ENCODE measurements at places on chromosomes 1 and 21.

GRCh38 chr1:94917251-94917650, 9.7 kb downstream of the CNN3 start:
- DNase-seq = no peak

DNA sequence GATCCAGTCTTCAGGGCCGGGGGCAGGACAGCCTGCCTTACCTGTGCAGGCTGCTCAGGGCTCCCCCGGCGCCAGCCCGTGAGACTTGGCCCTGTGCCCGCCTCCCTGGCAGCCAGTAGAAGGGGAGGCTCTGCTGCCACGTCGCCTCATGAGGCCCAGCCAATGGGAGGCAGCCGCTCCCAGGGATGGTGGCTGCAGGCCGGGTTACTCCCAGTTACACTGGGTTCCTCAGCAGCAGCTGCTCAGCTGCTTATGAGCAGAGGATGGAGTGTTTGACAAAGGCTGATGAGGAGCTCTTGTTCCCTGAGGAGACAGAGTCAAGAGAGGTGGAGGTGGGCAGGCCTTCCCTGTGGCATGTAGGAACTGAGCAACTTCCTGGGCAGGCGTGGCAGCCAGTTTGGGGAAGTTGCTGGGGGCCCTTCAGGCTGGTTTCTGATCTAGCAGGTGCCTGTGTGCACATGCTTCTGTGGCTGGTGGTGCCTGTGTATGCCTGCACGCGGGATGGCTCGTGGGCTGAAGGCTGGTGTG, 5.5 kb downstream of the MFSD2A start:
- no peak for DNase-seq

- DNase-seq = no peak
Measured at GRCh38 chr1:215719552-215719951, 152.4 kb downstream of the KCTD3 start.

GRCh38 chr1:99207216-99207615, 57.1 kb upstream of the PLPPR4 start:
- DNase-seq = peak; percentile 60

DNA sequence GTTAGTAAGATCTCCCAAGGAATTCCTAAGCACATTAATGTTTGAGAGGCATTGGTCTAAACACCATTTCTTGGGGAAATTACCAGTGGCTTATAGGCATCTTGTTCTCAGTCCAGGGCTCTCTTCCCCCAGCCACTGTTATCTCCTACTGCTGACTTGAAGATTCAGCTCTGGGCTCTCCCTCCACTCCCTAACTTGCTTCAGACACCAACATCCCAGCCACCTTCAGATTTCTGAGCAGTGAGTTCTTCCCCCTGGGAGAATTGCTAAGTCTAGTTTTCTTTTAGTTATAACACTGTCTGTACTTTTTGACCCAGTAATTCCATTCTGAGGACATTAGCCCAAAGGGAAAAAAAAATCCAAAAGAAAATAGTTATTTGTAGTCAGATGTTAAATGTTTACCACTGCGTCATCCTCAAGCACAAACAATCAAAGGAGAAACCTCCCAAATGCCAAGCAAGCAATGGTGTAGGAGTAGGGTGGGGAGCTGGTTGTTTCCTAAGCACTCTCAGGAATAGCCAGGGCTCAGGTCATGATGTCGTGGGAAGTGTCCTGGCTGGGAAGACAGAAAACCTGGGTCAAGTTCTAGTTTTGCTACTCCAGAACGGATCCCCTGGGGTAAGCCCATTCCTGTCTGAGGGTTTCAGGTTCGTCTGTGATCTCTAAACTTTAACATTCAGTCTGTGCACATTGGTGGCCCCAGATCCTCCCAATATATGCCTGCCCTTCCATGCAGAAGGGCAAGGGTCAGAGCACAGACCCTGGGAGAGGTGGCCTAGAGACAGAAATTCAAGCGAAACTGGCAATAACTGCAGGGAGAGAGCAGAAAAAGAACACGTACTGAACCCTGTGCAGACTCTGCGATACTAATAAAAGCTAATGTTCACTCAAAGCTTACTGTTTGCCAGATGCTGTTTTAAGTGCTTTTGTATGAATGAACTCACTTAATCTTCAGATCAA, 191.1 kb upstream of the FGGY start:
- no peak for DNase-seq

DNA sequence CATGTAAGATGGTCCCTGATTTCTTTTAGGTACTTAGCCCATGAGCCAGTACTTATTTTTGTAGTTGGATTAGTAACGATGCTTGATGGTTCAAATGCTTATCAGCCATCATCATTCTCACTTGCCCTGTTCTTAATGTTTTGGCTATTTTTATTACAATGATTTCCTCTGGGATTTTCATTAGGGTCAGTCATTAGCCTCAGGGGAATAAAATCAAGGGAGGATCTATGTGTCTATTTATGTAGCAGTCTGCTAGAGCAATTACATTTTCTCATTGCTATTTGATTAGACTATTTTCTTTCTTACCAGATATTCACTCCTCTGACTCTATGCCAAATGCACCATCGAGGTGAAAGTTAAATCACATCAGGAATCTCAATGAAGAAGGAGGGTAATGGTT, 10.9 kb upstream of the CCT8 start:
- no peak for DNase-seq

DNA sequence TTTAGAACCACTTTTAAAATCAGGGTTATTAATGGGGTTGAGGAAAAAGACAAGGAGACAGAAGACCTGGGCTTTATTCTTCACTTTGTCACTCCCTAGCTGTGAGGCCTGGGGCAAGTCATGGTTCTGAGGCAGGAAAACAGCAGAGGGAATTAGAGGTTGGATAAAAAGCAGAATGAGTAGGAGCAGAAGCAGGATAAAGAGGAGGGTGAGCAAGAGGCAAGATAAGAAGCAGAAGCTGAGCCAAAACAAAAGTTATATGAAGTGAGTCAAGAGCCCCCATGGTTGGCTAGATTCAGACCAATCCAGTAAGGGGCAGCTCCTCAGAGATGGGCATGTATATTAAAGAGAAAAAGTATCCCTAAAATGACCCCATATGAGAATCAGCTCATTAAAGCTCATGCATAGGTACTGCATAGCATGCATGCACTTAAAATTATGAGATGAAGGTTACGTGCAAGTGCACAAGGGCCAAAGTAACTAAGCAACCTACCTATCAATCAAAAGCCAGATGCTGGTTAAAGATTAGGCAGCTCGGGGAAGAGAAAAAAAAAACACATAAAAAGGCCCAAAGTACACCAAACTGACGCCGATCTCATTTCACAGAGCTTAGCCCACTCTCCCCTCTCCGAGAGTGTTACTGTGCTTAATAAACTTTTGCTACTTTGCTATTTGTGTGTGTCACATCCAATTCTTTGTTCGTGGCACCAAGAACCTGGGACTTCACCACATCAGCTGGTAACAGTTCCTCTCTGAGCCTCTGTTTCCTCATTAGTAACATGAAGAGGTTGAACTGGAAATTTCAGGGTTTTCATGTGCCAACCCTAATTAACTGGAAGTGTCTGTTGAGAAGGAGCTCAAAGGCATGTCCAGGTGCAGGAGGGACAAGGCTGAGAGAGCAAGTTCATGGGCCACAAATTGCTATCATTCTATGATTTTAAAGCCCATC, 2.2 kb downstream of the AVPR1B start:
- DNase-seq = no peak

- no peak for DNase-seq
Measured at GRCh38 chr1:172399756-172400721, 20.4 kb upstream of the C1orf105 start.

DNA sequence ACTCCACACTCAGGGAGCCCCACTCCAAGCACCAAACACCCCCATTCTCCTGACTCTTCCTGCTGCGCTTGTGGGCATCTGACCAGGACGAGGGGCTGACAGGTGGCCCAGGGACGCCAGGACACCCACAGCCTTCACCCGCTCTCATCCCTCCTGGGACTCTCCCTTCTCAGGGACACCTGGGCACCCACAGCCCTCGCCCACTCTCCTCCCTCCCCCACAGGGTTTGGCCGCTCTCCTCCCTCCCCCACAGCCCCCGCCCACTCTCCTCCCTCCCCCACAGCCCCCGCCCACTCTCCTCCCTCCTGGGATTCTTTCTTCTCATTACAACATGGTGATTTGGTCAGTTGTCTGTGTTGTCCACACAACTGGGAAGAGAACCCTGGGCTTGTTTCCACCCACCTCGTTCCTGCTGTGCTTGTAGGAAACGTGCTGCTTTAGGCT, 43.4 kb downstream of the PRDM15 start:
- DNase-seq = no peak

DNA sequence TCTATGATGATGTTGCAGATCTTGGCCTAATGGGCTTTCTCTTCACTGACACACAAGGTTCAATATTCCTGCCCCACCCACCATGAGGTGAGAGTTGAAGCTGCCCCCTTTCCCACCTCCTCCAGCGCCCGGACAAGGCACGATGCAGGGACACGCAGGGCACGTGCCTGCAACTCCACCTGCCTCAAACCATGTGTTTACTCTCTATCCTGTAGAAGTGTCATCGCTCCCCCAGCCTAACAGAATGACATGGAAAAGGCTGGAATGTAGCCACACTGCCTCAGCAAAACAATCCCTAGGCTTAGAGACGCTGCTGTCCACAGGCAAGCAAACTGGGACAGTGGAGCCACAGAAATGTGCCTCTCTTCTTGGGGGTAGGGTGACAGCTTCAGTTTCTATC, 92.9 kb upstream of the SOD1 start:
- no peak for DNase-seq

GRCh38 chr1:244074559-244075171, 23.6 kb downstream of the ZBTB18 start:
- peak; percentile 26 for DNase-seq

GRCh38 chr21:46459356-46460112, 843 bp downstream of the DIP2A start:
- DNase-seq = no peak

DNA sequence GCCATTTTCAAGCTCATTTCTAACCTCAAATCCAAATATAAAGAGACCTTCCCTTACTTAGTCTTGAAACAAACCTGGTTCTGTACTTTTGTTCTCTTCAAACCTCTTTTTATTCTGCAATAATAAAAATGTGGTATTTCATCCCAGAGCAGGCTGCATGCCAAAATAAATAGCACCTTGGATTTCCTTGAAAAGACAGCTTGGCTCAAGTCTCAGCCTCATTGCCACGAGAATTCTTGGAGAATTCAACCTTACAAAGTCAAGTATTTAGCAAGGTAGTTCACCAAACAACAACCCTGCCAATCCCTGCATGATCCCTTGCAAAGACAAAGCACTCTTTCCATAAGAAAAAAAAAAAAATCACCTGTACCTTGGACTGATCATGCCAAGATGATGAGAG, 33.8 kb downstream of the KANK4 start:
- DNase-seq = no peak

- DNase-seq = no peak
Measured at GRCh38 chr1:200642481-200642880, 21.9 kb upstream of the KIF14 start.

- no peak for DNase-seq
Measured at GRCh38 chr1:30418061-30418938, 305.1 kb downstream of the MATN1 start.

GRCh38 chr1:38187552-38187951, 141.0 kb upstream of the POU3F1 start:
- DNase-seq = no peak

DNA sequence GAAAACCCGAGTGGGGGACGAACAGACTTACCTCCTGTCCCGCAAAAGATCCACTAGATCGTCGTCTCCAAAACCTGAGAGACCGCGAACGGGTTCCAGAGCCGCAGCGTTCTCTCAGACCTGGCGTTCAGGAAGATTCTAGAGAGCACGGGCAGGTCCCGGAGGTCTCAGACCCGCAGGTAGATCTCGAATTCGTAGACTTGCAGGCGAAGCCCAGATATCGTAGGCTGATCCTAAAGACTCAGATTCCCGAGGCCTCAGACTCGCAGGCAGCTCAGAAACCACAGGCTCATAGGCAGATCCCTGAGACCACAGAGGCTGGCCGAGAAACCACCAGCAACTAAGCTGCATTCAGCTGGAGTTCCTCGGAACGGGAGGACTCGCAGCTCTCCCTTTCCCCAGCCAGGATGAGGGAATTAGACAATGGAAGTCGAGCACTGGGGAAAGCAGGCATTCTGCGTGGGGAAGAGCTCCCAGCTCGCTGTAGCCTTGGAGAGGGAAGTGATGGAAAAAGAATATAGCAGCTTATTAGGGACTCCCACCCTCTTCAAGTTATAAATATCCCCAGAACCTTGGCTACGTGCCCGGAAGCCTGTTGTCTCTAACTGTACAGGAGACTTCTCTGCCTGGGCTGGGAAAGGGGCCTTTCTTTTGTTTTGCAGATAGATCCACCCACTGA, at the start of gene ZNF436:
Gene ZNF436, minus strand, starts transcription at position 502 of the 679 bp plus-strand sequence. CDS start 1,831 bp downstream, outside the sequence.
- peak; percentile 53 for DNase-seq

DNA sequence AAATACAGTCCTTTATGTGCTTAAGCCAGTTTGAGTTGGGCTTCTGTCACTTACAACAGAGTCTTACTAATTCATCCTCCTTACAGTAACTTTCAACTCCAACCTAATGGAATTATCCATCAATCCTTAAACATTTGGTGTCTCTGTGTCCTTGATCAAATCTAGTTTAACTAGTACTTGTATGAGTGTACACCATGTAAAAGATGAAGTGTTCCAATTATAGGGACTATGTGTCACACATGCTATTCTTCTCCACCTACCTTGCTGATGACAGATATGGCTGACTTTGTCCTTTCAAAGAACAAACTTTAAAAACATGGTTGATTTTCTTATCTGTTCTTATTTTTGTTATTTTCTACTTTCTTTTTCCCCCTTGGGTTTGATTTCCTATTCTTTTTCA, 60.4 kb upstream of the NBPF3 start:
- DNase-seq = no peak

- no peak for DNase-seq
Measured at GRCh38 chr1:6911021-6911941, 126.0 kb downstream of the CAMTA1 start.

DNA sequence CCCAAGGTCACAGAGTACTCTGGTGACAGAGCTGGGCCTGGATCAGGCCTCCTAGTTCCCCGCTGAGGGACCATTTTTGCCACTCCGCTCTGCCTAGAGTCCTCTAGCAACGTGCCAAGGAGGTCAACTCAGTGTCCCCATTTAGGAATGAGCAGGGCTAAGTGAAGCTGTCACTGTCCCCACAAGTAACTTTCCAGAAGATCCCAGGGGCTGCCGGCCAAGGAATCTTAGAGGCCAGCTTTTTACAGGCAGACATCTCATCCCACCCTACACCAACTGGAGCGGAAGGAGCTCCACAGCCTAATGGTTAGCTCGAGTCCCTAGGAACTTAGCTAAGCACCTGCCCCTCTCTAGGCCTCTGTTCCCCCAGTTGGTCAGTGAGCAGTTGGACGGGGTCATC, 59.7 kb downstream of the VWA5B1 start:
- no peak for DNase-seq

- DNase-seq = no peak
Measured at GRCh38 chr1:116916002-116916401, 6.3 kb downstream of the PTGFRN start.

All from SW480 (cell line).